ENCODE measurements at places on chromosomes 3 and 15.

- no peak for DNase-seq
Observed at GRCh38 chr3:138875096-138875753, 40.5 kb upstream of the PIK3CB start.

DNA sequence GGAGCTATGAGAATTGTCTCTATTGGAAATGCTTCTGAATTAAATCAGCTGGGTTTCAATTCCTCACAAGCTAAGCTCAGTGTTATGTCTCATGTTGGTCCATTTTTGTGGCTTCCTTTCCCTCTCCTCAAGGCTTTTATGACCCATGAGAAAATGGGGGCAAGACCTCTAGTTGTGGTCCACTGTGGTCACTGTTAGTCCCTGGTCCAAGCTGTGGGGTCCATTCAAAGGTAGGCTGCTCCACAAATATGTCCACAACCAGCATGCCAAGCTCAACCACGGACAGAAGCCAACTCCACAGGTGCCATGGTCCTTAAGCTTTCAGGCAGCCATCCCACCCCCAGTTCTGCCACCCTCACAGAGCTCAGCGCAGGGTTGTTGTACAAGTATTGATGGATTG is 14.9 kb upstream of the TPM1 start:
- no peak for DNase-seq

DNA sequence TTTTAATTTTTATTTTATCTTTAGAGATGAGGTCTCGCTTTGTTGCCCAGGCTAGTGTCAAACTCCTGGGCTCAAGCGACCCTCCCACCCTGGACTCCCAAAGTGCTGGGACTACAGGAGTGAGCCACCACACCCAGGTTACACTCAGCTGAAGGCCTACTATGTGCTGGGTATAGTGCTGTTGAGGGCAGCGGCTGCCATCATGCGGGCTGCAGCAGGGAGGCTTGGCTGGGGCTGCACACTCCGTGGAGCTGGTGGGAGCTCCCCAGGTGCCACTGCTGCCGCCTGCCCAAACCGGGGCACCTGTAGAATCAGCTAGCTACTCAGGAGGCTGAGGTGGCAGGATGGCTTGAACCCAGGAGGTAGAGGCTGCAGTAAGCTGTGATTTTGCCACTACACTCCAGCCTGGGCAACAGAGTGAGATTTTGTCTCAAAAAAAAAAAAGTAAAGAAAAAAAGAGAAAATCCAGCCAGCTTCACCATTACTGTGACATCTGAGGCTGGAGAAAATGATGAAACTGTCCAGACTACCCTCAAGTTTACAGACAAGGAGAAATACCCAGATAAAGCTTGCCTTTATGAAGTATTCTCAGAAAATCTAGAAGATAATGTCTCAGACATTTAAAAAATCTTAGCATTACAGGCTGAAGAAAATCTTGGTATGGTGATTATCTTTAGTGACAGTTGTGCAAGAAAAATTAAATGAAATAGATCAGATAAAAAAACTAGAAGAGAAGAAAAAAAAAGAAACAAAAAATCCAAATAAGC is 42.1 kb downstream of the CRABP1 start:
- DNase-seq: no peak

- DNase-seq: no peak
Observed at GRCh38 chr3:134325706-134326105, 48.5 kb downstream of the AMOTL2 start.

DNA sequence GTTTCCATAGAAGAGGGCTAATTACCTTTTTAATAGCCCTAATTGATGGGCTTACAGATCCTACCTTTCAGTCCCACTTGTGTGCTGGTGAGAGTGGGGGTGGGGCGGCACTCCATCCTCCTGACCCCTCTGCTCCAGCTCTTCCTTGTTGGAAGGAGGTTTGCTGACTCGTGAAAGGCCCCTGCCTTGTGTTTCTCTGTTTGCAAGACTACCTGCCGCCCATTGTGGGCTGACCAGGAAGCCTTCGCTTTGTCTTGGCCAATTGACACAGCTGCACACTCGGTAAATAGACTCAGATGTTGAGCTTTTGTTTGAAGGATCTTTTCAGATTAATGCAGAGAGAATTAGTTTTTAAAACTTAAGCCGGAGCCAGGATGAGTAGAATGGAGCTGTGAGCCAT is 197.3 kb upstream of the HES1 start:
- DNase-seq: no peak

DNA sequence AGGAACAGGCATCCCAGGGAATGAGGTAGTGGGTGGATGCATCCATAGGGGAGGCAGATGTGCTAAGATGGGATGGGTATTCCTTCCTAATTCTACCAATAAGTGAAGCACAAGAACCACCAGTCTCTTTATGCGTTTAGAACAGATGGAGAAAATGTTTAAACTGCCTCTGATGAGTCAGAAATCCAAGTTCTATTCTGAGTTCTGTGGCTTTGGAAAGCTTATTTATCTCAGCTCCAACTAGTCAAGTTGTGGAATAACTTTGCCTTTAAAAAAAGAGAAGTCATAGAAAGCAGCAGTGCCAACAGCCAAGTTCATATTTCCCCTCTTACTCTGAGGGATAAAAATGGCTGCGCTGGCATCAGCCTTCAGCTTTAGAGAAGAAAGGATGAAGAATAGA is 761.7 kb downstream of the IGSF11 start:
- no peak for DNase-seq

- DNase-seq: no peak
Observed at GRCh38 chr3:104588442-104588841, 778.3 kb upstream of the ALCAM start.

All from vagina (tissue), 2 donors.